ENCODE measurements at places on chromosomes 3 and 15.

DNA sequence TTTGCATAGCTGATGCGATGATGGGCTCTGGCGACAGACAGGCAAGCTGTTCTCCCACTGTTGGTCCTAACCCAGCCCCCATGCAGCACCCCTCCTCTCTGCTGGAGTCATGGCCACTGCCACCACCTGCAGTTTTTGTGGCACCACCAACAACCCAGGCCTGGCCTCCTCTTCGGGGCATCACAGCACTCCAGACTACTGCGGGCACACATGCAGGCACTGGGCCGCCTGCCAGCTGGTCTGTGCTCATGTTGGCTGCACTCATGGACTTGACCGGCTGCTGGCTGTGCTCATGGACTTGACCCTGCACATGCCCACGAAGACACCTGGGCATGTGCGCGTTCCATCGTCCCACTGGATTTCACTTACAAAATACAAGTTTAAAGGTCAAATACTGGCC, 130.9 kb upstream of the TMEM108 start:
- no peak for DNase-seq

DNA sequence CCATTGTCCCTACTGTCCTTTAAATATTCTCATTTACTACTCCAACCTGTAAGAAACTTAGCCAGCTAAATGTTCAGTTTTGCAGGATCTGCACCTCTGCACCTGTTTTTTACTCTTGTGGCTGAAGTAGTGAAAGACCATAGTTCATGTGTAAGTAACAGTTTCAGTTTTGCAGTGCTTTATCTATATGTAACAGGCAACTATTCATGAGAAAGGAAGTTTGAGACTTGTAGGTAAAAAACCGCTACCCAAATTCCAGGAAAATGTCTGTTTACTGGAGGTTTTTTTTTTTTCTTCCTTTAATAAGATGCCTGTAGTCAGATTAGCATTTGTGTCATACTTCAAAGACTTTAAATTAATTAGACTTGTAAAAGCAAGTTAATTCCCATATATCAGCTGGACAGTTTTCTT, 25.4 kb upstream of the MBNL1 start:
- DNase-seq = no peak

- no peak for DNase-seq
Observed at GRCh38 chr3:502486-502885, 305.9 kb downstream of the CHL1 start.

DNA sequence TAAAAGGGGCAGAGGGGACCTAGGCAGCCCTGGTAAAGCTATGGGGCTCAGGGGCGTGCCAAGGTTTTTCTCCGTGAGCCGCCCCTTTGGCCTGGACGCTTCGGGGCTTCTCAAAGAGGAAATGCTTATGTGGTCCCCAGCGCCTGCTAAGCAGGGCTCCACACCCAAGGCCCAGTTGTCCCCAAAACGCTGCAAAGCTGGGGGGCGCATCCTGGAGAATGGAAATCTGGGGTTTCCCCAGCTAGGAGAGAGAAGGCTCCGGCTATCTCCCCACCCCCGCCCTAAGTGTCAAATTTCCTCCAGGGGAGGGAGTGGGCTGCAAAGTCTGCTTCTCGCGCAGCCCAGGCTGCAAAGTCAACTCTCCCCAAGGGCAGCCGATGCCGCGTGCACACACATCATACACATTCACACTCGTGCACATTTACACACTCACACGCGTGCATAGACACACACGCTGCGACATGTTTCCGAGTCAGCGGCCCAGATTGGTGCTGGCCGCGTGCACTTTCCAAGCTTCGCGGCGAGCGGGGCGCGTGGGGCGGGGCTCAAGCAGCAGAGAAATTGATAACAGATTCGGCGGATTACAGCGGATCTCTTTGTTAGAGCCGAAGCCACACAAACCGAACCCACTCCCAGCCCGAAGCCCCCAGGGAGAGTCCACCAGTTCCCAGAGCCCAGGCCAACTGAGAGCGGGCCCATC, 4.5 kb downstream of the WNT5A start:
- DNase-seq = no peak

DNA sequence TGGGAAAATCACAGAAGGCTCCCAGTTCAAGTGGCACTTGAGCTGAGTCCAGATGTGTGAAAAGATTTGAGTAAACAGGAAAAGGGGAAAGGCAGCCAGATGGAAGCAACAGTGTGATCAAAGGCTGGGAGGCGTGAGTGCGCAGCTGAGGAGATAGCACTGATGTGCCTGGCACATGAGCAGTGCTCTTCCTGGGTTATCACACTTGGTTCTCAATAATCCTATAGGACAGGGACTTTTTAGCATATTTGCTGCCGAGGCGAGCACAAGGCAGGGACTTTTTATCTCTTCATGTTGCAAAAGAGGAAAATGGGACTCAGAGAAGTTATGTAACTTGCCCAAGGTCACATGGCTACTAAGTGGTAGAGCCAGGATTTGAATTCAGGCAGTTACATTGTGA, 39.6 kb downstream of the CORO2B start:
- DNase-seq = no peak

- no peak for DNase-seq
Observed at GRCh38 chr15:28989239-28989830, 103.6 kb downstream of the APBA2 start.

- no peak for DNase-seq
Observed at GRCh38 chr15:52749258-52749657, 40.9 kb downstream of the ONECUT1 start.

All from effector CD4-positive, alpha-beta T cell (primary cell).